ENCODE measurements at places on chromosomes 7 and 10.

- no peak for DNase-seq
Observed at GRCh38 chr10:32189400-32190084, 133.3 kb upstream of the KIF5B start.

- DNase-seq, result no peak
Observed at GRCh38 chr7:45126201-45126600, 14.7 kb upstream of the TBRG4 start.

DNA sequence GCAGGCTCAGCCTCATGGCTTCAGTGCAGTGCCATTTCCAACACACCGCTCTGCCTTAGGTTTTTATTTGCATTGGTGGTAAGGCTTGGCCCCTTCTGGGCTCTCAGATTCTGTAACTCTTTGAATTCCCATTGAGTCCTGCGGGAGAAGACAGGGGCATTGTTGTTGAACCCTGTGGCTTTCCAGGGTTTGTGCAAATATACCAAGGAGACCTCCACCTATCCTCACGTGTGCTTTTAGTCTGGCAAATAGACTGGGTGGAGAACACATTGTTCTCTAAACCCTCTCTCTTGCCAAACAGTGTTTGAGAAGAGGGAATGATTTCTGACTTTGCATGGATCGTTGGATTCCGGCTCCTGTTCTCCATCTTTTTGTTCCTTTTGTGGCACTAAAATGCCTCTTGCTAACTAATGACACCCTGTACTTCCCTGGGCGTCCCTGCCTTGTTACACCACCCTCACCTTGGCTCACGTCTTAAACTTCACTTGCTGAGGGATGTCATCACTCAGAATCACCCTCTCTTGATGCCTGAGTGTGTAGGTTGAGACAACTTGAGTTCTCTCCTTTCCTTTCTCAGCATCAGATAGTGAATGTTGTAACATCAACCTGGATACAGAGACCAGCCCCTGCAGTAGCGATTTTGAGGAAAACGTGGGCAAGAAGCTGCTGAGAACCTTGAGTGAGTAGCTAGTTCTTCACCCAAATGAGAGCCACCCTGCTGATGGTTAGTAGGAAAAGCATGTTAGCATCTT, 40.5 kb downstream of the GOT1 start:
- DNase-seq, result no peak

DNA sequence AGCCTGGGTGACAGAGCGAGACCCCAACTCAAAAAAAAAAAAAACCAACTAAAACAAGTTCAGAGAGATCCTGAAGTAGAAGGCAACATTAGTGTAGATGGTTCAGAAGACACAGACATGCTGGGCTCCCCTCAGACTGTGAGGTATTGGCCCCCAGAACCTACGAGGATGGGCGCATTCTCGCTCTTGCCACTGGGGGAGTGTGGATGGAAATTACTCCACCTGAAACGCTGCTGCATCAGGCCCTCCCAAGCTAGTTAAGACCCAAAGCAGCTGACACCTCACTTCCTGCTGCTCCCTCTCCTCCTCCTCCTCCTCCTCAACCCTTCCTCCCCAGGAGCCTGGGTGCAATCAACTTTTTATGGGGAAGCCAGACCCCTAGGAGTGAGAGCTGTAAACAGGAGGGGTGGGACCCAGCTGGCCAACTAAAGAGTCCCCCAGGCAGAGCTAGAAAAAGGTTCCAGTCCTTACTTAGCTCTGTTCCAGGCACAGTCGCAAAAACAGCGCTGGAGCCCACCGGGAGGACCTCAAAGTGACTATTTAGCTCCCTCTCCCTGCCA, 7.4 kb downstream of the SH3PXD2A start:
- DNase-seq, result no peak

GRCh38 chr10:126218174-126218573, 170.1 kb downstream of the ADAM12 start:
- DNase-seq, result no peak

GRCh38 chr10:14595526-14596182, 179.0 kb downstream of the FAM107B start:
- no peak for DNase-seq

All from left ventricle myocardium superior (tissue), 1 donor.